ENCODE measurements at places on chromosomes 6 and 20.

DNA sequence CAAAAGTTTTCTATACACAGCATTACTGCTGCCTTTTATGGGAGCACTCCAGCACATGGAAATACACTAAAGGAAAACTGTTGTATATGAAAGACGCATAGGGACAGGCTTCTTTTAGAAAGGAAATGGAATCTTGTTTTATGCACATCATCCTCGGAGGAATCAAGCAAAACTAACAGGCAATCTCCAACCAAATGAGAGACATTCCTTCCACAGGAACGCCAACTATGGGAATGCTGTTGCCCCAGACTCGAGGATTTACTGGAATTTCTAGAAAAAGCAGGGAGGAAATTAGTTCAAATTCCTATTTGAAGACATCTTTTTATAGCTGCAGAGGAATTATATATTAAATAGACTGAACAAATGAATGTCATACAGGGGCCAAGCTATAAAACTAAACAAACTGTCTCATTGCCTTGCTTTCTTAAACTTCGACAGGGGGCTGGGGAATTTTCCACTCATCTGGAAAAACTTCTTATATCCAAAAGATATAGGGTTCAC is 52.2 kb downstream of the LYRM4 start:
- DNase-seq = no peak

- no peak for DNase-seq
Observed at GRCh38 chr20:43243672-43244269, 54.1 kb upstream of the PTPRT start.

GRCh38 chr6:134347885-134348805 is 30.2 kb upstream of the SGK1 start:
- no peak for DNase-seq

GRCh38 chr6:19869464-19869863 is 32.3 kb downstream of the ID4 start:
- DNase-seq = peak; percentile 39

DNA sequence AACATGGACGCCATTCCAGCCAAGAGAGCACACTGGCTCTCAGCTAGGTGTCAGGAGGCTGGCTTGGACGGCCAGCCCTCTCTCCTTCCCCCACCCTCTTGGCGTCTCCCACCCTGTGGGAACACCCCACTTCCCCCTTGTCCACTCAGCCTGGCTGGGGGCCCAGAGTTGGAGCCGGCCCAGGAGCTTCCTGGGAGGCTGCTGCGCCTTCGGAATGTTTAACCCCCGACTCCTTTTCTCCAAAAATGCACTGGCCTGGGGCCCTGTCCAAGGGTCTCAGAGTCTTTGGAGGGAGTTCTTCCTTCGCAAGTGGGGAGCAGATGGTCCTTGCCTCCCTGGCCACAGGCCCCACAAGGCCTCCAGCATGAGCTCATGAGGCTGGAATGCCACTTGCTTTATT is 4.1 kb downstream of the ADAM33 start:
- no peak for DNase-seq

DNA sequence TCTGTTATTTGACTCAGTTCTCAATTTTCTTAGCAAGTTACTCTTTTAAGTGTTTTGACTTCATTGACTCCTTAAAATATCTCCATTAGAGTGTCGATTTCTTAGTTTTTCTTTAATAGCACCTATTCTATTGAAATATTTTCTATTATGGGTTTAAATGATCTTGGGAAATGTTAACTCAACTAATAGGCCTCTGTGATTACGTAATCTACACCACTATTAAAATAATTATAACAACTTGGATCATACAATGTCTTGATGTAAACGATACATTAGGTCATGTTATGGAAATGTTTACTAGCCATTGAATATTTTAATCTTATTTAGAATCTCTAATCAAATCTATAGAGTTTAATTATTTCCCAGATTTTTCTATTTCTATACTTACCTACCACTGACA is 550.0 kb downstream of the EYS start:
- peak; percentile 21 for DNase-seq

DNA sequence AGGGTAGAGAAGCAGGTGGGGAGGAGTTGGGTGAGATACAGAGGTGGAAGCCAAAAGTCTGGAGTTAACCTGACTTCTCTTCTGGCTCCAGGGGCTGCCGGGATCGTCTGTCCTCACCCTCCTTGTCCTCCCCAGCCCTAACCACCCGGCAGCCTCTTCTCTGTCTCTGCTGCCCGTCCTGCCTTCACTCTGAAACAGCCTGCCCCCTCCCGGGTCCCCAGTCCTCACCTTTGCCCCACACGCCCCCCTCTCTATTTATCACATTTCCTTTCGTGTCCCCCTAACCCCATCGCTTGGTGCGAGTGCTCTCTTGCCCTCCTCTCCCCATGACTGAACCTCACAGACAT is 5.7 kb downstream of the RING1 start:
- DNase-seq = no peak

DNA sequence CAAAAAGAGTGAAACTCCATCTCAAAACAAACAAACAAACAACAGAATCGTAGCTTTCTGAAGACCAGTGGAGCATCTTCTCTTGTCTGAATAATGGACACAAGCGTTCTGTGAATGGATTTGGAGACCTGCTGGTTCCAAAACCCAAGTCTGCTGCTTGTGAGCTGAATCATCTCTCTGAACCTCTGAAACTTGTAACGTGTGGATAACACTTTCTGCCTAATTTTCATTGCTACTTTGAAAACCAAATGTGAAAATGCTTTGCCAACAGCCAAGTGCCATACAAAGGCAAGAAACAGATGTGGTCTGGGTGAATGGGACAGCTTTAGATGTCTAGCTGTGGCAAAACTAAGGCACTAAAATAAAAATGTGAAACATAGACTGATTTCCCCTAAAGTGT is 44.3 kb downstream of the PHACTR1 start:
- DNase-seq = no peak

GRCh38 chr20:9532069-9532838 is 17.9 kb downstream of the LAMP5 start:
- peak; percentile 99 for DNase-seq

DNA sequence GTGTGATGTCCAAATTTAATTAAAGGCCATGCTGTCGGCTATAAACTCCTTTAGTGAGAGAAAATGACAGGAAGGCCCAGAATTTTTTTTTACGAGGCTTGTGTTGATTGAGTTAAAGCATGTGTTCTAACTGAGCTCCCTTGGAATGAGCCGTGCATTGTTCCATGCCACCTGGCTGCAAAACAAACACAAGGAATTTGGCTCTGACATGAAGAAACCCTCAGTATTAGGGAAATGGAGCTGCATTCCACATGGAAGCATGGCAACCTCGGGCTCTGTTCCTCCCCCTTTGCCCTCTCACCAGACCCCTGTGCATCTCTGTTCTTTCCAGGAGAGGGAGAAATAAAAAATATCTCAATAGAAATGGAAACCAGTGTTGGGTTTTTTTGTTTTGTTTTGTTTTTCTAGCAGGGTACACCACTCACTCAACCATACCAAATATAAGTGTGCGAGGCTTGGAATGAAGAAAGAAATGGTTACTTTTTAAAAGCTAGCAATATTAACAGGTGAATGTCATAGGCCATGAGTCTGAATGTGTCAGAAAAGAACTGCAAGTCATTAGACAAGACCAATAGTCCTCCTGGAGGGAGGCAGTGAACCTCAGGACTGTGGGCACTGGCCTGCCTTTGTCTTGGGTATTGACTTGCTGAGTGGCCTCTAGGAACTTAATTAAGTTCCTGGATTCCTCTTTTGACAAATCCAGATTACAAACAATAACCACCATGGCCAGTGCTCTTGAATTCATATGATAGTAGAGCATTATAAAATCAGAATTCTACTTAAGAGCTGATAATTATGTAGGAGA is 935.1 kb downstream of the KIF16B start:
- peak; percentile 77 for DNase-seq

- DNase-seq = no peak
Observed at GRCh38 chr20:6525447-6526303, 241.8 kb upstream of the BMP2 start.

DNA sequence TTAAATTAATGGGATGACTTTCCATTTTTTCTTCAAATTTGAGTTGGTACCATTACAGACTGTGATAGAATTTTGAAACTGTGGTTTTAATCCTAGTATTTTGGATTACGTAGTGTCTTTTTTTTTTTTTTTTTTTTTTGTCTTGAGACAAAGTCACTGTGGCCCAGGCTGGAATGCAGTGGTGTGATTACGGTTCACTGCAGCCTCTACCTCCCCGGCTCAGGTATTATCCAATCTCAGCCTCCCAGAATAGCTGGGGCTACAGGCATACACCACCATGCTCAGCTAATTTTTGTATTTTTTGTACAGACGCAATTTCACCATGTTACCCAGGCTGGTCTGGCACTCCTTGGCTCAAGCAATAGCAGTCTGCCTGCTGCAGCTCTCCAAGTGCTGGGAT is 87.1 kb downstream of the SOX4 start:
- no peak for DNase-seq

DNA sequence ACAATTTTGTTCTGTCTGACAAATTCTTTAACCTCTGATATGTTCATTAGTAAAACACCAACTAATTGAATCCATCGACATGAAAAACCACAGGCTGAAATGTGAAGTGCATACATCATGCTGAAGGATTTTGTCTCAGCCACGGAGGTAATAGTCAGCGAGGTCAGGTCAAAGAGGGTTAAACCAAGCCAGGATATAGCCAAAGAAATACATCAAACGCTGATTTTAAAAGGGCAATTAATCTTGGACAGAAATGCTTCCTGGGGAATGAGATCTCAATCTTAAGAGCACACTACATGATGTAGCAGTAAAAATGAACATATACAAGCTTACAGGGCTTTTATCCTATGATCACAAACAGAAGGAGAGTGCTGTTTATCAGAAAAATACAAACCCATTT is 106.7 kb downstream of the PRDM1 start:
- no peak for DNase-seq

DNA sequence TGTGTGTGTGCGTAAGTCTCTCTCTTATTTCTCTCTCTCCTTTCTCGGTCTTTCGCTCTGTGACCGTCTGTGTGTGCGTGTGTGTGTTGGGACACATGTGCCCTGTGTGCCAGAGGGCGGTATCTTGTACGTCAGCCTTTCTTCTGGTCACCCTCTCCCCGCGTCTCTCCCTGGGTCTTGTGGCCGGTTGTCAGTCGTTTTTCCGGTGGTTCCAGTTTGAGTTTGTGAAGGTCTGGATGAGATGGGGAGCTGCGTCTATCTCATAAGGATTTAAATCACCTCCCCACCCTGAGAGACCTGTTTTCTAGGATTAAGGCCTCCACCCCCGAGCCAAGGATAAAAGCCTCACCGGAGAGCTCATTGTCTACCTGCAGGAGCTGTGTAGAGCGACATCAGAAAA is 295.5 kb upstream of the ZNF337 start:
- no peak for DNase-seq

- DNase-seq = no peak
Observed at GRCh38 chr6:24072038-24072746, 53.8 kb upstream of the NRSN1 start.

GRCh38 chr6:112311950-112312547 is 35.1 kb upstream of the RFPL4B start:
- peak; percentile 18 for DNase-seq

DNA sequence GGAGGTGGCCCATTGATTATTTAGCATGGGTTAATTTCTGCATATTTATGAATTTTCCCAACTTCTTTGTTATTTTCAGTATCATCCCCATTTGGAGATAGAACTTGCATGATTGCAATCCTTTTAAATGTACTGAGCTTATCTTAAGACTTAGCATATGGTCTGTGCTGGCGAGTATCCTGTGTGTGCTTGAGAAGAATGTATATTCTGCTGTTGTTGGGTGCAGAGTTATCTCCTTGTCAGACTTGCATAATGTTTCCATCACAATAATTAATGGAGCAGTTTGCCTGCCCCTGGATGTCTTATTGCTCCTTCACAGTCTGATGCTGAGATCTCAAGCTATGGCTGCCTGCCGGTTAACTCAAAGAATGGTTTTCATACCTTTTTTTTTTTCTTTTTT is 112.6 kb downstream of the CDYL start:
- no peak for DNase-seq

- no peak for DNase-seq
Observed at GRCh38 chr6:130147111-130147510, 75.6 kb downstream of the SAMD3 start.

- no peak for DNase-seq
Observed at GRCh38 chr6:139402876-139403386, 28.5 kb upstream of the CITED2 start.

GRCh38 chr6:15763837-15764236 is 101.0 kb upstream of the DTNBP1 start:
- no peak for DNase-seq

DNA sequence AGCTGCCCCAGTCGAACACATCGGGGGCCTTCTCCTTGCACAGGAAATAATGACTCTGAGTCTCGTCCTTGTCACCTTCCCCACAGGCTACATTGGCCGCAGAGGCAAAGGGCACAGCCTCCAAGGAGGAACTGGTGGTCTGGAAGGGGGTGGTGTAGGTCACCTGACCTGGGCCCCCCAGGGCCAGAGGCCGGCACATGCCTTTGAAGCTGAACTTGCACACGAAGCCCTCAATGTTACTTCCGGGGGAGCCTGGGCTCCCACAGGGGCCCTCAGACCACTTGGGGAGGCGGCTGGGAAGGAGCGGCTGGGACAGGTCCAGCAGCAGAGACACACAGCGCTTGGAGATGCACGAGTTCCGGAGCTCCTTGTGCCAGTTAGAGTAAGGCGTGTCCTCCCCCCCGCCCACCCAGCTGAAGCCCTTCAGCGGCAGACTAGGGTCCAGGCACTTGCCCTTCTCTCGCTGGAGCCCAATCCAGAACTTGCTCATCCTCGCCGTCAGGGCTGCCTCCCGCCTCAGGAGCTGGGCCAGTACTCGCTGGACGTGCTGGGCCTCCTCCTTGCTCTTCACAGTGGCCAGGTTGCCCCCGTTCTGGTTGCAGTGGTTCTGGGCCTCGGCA is 578 bp downstream of the CD93 start:
- DNase-seq = no peak

GRCh38 chr6:151232899-151233298 is 6.9 kb upstream of the AKAP12 start:
- DNase-seq = no peak

DNA sequence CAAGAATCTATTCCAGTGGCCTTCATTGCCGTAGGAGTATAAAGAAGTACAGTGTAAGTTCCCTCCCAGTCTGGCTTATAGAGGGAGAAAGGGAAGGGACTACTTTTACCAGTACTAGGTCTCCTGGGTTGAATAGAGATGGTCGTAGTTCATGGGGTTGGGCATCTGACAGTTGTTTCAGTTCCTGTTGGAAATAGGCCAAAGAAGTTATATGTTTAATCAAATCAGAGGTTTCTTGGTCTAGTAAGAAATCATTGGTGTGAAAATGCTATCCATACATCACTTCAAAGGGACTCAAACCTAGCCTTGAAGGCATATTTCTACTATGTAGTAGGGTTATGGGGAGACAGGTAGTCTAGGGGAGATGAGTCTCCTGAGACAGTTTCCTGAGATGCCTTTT is 45.6 kb upstream of the MAN1A1 start:
- no peak for DNase-seq
